Amygdala (tissue), 56 donors: ENCODE measurements at places on chromosomes 1 and 21.

GRCh38 chr1:25439287-25439686 is 8.6 kb downstream of the MACO1 start:
- no peak for DNase-seq

DNA sequence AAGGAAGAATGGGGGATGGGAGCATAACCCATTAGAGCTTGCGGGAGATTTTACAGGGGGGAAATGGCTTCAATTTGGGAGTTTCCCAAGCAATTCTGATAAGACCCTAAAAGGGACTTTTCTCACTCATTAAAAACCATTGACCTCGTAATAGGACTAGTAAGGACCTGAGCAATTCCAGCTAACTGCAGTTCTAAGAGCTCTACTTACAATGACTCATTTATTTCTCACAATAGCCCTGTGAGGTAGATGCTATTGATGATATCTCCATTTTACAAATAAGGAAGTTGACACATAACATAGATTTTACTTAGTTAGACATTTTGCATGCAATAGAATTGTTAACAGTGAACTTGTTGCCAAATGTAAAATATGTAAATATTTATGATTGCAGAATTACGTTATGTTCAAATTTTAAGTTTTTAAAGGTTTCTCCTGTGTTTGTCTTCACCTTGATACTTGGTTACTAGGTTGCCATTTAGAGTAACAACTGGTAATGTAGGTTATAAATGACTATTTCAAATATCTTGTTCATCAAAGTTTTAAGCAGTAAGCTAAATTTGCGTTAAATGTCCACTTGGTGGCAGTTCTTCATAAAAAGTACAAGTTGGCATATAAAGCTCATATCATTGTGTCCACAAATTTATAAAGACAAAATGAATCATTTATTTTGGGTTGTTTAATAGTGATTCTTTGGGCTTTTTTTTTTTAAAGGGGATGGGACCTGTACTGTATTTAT is 182.0 kb downstream of the PLA2G4A start:
- DNase-seq, result no peak

GRCh38 chr1:224707843-224708725 is 92.0 kb downstream of the CNIH3 start:
- no peak for DNase-seq

- DNase-seq, result no peak
These were observed 15.1 kb downstream of the RNF223 start for GRCh38 chr1:1058921-1059493.

DNA sequence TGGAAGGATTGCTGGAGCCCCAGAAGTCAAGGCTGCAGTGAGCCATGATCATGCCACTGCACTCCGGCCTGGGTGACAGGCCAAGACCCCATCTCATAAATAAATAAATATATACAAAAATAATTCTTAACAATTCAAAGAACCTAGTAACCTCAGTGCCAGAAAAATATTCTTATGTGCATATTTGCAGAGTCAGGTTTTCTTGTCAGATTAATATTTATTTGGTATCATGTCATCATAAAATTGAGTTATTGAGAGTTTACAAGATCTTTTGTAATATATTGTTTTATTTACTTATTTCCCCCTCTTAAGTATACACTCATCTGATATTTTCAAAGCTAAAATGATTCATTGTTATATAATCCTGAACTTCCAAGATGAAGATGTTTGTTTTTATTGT is 24.5 kb upstream of the AGL start:
- DNase-seq, result no peak

GRCh38 chr1:20359451-20360330 is 69.0 kb downstream of the VWA5B1 start:
- DNase-seq, result no peak

DNA sequence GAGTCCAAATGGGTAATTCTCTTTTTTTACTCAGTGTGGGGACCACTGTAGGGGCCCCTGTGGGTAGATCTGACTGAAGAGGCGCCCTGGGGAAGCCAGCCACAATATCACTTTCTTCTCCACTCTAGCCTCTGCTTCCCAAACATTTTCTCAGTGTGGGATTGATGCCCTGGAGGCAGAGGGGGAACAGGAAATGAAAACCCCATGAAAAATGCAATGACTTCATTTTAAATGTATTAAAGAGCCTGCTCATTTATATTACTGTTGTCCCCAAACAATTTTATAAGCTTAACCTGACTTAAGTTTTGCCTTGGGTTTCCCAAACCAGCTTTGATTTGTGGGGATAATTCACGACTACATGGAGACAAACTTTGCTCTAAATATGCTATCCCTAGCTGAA is 181.9 kb downstream of the C1orf94 start:
- DNase-seq, result no peak

GRCh38 chr1:237084341-237085077 is 42.5 kb downstream of the RYR2 start:
- no peak for DNase-seq

GRCh38 chr21:45022348-45022675 is 52.1 kb upstream of the ADARB1 start:
- no peak for DNase-seq

DNA sequence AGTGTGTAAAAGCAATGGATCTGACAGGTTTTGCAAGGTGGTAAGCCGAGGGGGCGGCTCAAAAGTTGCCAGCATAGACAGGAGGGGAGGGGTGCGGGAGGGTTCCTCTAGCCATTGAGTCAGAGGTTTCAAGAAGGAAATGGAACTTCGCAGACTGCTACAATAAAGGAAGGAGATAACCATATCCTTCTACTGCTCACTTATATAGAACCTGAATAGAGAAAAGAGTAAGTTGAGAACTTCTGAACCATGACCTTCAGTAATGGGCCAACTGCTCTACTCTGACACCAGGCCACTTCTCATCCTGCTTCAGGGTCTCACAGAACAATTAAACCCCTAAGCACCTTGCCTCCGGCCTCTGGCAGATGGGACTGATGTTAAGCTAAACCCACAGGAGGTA is 26.3 kb upstream of the BCAR3 start:
- no peak for DNase-seq

- no peak for DNase-seq
These were observed 18.3 kb downstream of the SGIP1 start for GRCh38 chr1:66552287-66552686.

DNA sequence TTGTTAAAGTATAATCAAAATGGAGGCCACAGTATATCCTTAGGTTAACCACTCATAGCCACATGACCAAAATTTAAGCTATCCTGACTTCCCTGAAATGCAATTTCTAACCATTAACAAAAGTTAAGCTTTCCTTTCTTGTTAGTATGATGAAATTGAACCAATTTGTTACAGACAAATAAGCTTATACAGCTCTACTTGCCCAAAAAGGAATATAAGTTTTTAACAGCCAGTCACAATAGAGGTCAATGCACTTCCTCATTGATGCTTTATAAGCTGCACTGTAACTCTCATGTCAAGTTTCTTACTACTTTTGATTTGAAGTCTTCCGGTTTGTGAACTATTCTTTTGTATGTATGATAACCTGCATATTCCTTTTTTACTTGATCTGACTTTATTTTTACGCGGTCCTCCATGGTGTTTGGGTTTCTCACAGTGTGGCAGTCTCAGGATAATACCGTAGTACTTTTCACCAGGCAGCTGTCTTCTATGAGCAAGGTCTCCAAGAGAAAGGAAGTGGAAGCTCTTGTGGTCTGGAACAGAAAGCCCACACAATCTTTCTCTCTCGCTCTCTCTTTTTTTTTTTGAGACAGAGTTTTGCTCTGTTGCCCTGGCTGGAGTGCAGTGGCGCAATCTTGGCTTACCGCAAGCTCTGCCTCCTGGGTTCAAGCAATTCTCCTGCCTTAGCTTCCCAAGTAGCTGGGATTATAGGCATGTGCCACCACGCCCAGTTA is 331.6 kb downstream of the SRGAP2C start:
- DNase-seq, result peak; percentile 2

GRCh38 chr1:211736351-211736915 is 61.0 kb upstream of the NEK2 start:
- peak; percentile 67 for DNase-seq

GRCh38 chr1:240806200-240806745 is 194.3 kb upstream of the GREM2 start:
- no peak for DNase-seq

DNA sequence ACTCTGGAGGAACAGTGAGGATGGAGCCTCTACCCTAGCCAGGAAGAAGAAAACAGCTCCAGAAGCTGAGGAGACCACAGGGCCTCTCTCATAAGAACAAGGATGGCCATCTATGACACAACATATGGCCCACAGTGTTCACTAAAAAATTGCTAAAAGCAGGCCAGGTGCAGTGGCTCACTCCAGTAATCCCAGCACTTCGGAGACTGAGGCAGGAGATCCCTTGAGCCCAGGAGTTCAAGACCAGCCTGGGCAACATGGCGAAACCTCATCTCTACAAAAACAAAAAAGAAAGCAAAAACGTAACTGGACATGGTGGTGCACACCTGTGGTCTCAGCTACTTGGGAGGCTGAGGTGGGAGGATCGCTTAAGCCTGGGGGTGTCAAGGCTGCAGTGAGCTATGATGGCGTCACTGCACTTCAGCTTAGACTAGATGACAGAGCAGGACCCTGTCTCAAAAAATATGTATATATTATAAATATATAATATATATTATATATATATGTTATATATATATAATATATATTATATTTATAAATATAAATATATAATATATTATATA is 103.1 kb downstream of the TOMM20 start:
- no peak for DNase-seq

GRCh38 chr1:3501856-3502640 is 47.6 kb downstream of the ARHGEF16 start:
- DNase-seq, result peak; percentile 10

DNA sequence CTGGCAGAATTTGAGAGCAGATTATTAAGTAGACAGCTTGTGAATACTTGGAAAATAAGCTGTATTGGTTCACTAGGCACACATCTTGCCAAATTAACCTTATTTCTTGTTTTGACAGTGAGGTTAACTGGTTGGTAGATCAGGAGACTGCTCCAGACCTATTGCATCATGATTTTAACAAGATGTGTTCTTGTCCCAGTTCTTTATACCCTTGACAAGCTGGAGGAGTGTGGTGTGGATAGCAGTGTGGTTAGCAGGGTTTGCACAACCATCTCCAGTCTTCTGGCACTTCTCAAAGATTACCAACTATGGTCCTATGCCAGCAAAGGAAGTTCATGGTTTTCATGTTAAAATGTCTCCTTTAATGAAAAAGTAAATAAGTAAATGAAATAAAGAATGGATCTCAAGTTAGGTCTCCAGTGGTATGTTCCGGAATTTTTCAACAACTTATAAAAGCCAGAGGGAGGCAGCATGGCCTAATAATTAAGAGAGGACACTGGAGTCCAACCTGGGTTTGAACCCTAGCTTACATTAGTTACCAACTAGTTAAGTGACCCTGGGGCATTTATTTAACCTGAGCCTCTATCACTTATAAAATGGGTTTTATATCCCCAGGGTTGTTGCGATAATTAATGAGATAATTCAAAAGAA is 34.1 kb downstream of the DDX20 start:
- DNase-seq, result no peak

GRCh38 chr1:243315455-243315854 is 59.6 kb downstream of the SDCCAG8 start:
- no peak for DNase-seq

DNA sequence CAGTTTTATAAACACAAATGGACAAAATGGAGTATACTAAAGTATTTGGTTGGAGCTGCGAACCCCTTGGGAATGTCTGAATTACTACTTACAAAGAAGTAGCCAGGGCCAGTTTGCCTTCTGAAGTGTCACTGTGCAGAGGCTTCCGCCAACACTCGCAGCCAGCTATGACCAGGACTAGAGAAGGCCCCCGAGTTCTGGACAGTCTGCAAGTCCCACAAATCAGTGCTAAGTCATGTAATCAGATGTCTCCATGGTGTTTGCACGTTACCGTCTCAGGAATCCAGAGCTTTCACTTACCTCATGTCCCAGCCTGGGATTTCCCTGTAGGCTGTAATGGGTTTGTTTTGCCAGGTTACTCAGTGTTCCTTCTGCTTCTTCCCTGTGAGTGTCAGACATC is 106.6 kb upstream of the SPAG17 start:
- DNase-seq, result no peak
